Kidney (tissue), 22 donors: ENCODE measurements at places on chromosomes 11 and 22.

GRCh38 chr11:82815406-82815805 is 81.7 kb upstream of the FAM181B start:
- no peaks in the 10 kb centered on the region for H3K27me3 ChIP-seq
- no peak for DNase-seq
- peaks cover 4% of the 10 kb centered on the region for H3K4me1 ChIP-seq
- no peak overlapping the region for H3K27ac ChIP-seq
- no peaks in the 10 kb centered on the region for H3K36me3 ChIP-seq

DNA sequence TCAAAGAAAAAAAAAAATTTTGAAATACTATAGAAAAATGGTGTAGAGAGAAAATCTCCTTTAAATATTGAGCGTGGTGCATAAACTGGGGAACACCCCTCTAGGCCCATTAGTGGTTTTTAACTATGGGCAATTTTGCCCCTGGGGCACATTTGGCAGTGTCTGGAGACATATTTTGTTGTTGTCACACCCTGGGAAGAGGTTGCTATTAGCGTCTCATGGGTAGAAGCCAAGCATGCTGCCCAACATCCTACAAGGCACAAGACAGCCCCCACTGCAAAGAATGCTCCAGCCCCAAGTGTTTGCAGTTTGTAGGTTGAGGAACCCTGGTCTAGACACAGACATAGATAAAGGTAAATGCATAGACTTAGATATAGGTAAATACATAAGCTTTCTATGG is 92.6 kb downstream of the KIAA1671 start:
- H3K36me3 ChIP-seq = peaks cover 2% of the 10 kb centered on the region
- H3K4me1 ChIP-seq = no peaks in the 10 kb centered on the region
- no peaks in the 10 kb centered on the region for H3K27me3 ChIP-seq
- DNase-seq = no peak
- H3K27ac ChIP-seq = no peak overlapping the region

DNA sequence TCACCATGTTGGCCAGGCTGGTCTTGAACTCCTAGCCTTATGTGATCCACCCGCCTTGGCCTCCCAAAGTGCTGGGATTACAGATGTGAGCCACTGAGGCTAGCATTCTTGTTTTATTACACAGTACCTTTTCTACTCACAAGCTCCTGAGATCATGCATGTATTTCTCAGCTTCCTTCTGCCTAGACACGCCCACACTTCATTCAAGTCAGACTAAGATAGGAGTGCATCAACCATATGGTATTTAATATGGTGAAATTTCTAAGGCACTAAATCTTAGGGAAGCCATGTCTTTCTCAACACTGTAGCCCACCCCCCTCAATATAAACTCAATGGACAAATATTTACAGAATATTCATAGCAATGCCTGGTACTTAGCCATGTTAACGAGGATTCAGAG is 62.1 kb downstream of the SLC25A17 start:
- no peaks in the 10 kb centered on the region for H3K36me3 ChIP-seq
- no peaks in the 10 kb centered on the region for H3K27me3 ChIP-seq
- H3K27ac ChIP-seq = no peak overlapping the region
- no peak for DNase-seq

DNA sequence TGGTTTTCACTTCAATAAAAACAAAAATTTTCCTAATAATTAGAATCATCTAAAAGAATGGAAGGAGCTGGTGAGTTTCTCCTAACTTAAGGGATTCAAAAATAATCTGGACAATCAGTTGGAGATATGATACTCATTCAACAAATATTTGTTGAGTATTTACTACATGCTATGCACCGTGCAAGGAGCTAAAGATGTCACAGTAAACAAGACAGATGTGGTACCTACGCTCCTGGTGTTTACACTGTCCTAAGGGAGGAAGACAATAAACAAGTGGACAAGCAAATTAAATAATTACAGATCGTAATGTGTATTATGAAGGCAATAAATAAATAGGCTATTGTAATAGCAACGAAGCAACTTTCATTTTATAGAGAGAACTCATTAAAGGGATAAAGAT is 9.9 kb upstream of the SPON1 start:
- no peaks in the 10 kb centered on the region for H3K27me3 ChIP-seq
- DNase-seq = no peak

DNA sequence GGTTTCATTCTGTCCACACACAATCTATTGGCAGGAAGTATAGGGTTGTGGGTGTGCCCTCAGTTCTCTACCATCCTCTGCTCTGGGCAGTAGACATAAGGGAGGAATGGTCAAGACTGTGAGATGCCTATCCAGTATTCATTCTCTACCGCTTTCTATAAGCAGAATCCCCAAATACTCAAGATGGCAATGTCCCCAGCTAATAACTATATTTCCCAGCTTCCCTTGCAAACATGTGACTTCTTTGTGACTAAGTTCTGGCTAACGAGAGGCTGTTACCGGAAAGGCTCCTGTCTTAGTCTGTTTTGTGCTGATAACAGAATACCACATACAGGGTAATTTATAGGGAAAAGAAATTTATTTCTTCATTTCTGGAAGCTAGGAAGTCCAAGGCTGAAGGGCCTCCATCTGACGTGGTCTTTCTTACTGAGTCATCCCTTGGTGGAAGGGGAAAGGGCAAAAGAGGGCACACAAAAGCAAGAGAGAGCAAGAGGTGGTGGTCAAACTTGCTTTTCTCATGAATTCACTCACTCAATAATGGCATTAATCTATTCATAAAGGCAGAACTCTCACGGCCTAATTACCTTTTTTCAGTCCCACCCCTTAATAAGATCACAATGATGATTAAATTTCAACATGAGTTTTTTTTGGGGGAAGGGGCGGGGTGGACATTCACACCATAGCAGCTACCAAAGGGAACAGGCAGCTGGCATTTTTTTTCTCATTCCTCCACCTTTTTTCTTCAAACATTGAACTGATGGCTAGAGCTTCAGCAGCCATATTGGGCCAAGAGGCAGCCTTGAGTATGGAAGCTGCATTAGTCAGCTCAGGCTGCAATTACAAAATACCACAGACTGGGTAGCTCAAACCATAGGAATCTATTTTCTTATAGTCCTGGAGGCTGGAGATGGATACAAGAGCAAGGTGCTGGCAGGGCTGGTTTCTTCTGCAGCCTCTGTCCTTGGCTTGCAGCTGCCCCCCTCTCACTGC is 109.7 kb upstream of the OR9Q1 start:
- no peaks in the 10 kb centered on the region for H3K36me3 ChIP-seq
- H3K4me1 ChIP-seq = no peaks in the 10 kb centered on the region
- H3K27ac ChIP-seq = no peak overlapping the region
- no peak for DNase-seq
- no peak overlapping the region for H3K4me3 ChIP-seq
